ENCODE measurements at places on chromosomes 5 and 9. TPM values are rescaled to one million over a fixed set of nuclear protein-coding genes. Genes with fewer than 3 reads are reported as not detected.

RLN2 gene
- not detected for total RNA-seq

SPINK7 gene
- not detected for total RNA-seq

LRRC70 gene
- 0.71 TPM for total RNA-seq

PITX1 gene
- total RNA-seq: 13.1 TPM

PCDHA3 gene
- total RNA-seq: not detected

KCNIP1 gene
- total RNA-seq: not detected

LRRC19 gene
- not detected for total RNA-seq

TNFSF8 gene
- total RNA-seq: not detected

STC2 gene
- total RNA-seq: 10.7 TPM

WDR31 gene
- 0.56 TPM for total RNA-seq

SLCO6A1 gene
- total RNA-seq: not detected

SLCO4C1 gene
- 9.6 TPM for total RNA-seq

Data from HepG2 (cell line).